ENCODE measurements at places on chromosomes 6 and 20.
A peak's percentile ranks its signal among the peaks of the same experiment; 100 is the strongest.

GRCh38 chr6:30942338-30943060 is 1.7 kb downstream of the MUCL3 start:
- DNase-seq = no peak

GRCh38 chr20:62666736-62667529 is 24.6 kb downstream of the SLCO4A1 start:
- DNase-seq = peak; percentile 3

DNA sequence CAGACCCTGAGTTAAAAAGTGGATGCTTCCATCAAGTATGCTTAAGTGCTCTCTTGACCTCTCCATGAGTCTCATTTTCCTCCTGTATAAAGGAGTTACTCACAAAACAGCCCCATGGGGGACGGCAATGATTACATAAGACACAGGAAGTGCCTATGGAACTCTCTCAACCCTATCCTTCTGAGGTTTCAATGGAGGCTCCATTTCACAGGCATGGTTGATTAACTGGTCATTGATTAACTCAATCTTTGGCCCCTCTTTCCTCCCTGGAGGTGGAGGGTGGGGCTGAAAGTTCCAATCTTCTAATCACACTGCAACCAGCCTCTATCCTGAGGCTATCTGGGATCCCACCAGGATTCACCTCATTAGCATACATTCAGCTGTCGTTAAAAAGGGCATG is 29.3 kb downstream of the CST8 start:
- no peak for DNase-seq

DNA sequence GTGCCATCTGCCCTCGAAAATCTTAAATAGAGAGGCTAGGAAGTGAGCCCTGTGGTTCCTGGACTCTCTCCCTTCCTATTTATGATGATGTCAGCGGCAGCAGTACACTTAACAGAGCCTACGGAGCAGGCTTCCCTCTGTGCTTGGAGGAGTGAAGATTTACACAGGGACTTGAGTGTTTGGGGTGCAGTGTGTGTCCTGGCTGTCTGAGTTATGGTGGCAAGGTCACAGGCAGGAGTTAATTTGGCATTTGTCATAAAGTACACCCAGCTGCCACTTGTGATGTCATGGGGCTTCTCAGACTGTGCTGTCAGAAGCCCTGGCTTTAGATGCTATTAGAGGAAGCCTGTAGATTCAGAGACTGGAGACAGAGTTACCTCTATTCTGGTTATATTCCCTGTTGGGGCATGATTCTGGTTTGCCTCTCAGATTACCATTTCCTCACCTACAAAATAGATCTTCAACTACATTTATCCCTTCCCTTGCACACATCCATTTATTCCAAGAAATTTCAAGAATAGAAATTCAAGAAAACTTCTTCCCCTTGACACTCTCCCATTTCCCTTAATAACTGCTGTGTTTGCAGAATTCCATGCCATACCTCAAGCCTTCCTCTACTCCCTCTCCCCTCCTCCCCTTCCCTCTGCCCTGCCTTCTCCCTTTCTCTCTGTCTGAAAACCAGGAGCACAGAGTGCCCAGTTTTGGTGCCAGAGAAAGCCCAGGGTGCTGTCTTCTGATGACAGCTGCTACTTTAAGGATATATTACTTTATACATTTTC is 72.1 kb downstream of the SLC24A3 start:
- no peak for DNase-seq

DNA sequence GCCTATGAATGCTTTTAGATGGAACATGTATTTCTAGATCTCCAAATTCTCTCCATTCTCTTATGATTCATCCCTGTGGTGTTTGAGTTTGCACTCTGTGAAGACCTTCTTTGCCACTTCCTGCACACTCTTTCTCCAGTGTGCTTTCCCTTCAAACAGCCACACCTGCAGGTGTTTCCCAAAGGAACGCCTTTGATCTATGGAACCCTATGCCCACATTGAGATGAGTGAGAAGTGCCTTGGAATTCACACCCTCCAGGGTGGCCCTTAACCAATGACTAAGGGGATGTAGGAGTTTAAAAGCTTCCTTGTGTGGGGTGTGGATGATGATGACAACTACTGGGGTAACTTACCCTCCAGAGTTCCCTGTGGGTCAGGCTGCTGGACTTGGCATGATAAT is 570.1 kb downstream of the DHX35 start:
- DNase-seq = no peak

GRCh38 chr20:15699431-15700146 is 873.7 kb downstream of the KIF16B start:
- no peak for DNase-seq

GRCh38 chr6:75758061-75758460 is 9.0 kb downstream of the MYO6 start:
- no peak for DNase-seq

- no peak for DNase-seq
Observed at GRCh38 chr6:130466052-130466747, 100.4 kb downstream of the TMEM200A start.

DNA sequence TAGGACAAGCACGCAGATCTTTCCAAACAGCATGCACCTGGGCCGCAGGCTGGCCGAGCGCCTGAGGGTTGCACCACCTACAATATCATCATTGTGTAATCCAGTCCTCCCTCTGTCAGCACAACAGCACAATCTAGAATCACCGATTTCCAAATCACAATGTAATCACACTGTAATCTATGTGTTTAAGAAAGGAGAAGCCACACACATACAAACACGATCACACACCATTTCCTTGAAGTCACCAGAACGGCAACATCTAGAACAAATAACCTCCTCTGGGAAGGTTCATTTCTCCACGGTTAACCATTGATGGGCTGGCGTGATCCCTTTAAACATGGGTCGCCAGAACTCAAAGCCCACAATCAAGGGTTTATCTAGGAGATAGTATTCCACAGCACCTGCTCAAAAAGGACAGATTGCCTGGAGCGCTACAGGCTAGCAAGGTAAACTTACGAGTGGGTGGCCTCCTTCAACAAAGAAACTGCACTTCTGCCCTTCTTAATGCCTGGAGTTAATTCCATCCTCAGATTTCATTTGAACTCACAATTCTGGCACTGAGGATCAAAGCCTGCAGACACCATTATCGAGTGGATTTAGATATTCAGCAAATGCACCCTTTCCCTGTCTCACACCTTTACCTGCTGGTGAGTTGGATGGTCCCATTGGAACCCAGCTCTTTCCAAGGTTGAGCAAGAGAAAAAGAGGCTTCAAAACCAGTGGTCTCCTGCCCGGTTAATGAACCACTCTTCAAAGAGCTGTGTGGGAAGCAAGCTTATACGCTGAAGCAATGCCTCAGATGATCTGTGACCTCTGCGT is 83.8 kb upstream of the FOXQ1 start:
- DNase-seq = no peak

DNA sequence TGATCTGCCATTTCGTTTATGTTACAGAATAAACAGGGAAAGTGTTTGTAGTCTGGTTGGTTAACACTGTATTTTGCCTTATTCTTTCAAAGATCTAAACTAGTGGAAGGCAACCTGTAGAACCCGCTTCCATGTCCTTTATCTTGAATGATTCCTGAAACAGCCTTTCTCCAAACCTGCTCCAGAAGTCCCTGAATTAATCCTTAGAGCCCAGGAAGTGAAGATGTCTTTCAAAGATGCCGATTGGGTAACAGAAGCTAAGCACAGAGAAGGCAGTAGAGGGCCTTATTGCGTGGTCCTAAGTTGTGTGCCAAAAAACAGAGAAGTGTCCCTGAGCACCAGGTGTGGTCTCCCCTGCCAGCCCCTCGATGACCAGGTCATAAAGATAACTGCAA is 19.2 kb upstream of the ZSCAN16 start:
- DNase-seq = no peak

- no peak for DNase-seq
Observed at GRCh38 chr6:114194362-114195026, 148.3 kb downstream of the HS3ST5 start.

DNA sequence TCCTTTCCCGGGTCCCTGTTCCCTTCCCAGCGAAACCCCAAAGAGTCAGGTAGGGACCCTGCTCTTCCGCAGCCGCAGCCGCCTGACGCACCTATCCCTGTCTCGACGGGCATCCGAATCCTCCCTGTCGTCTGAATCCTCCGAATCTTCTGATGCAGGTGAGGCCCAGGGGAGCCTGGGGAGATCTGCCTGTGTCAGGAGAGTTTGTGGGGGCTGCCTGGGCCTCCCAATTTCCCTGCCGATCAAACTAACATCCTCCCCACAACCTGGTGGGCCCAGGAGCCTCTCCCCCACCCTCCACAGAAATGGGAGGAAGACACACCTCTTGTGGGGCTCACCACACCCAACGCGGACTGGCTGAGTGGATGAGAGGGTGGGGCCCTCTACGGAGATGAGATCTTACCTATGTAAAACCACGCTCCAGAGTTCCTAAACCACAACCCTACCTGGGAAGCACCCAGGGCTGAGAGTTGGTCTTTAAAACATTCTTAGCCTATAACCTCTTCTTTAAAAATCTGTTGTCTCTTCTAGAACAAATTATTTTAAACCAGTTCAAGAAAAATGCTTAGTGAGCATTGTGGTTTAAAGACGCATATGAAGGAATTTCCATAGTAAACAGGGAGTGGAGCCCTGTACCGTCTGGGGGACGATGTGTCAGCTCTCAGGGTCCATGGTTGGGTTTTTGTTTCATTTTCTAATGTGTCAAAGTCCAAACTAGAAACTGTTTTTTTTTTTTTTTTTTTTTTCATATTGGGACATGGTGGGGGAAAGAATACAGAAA is 1.7 kb downstream of the CDC25B start:
- DNase-seq = peak; percentile 11

DNA sequence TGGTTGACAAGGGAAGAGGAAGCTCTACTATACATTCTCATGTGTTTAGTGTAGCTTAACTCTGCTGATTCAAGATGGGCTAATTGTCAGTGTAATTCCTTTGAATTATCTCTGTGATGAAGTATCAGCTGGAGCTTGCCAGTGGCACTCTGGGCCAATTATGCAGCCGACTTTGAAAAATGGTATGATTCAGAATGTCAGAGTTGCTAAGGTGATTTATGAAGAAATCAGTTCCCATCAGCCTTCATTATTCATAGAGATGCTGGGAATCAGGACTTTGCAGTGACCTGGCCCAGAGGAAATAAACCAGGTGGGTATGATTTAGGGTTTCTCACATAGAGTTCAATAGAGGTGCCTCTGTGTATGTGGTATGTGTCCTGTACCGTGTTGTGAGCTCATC is 33.4 kb downstream of the KCNS1 start:
- no peak for DNase-seq

DNA sequence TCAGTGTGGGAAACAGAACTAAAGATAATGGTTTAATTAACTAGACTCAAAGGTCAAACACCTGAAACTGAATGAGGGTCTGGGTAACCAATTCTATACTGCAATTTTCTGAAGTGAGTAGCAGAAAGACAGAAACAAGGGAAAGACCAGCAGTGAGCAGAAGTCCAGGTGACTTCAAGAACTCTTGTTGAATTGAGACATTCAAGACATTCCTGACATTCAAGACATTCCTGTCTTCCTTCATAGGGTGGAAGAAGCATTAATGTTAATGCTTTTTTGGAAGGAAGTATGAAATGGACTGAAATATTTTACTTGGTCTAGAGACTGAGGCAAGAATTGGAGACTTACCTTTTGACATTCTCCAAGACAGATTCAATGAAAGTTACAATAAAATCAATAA is 529.9 kb upstream of the MMS22L start:
- no peak for DNase-seq

DNA sequence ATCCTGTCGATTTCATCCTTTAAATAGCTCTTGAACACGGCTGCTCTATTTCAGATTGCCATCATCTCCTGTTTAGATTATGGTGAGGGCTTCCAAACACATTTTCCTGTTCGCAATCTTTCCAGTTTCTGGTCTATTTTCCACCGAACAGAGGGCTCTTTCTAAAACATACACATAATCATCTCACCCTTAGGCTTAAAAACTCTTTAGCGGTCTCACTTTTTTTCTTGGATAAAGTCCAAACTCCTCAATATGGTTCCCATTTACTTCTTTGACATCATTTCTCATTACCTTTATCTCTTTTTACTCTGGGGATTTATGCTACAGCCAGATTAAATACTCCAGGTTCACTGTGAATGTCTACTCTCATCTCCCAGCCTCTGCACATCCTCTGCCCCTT is 103.4 kb upstream of the STMND1 start:
- DNase-seq = no peak

- DNase-seq = peak; percentile 58
Observed at GRCh38 chr6:85449818-85450759, at the start of gene NT5E. Gene NT5E (plus strand): TSS chr6:85450083. CDS start chr6:85450140, 57 bp downstream.

DNA sequence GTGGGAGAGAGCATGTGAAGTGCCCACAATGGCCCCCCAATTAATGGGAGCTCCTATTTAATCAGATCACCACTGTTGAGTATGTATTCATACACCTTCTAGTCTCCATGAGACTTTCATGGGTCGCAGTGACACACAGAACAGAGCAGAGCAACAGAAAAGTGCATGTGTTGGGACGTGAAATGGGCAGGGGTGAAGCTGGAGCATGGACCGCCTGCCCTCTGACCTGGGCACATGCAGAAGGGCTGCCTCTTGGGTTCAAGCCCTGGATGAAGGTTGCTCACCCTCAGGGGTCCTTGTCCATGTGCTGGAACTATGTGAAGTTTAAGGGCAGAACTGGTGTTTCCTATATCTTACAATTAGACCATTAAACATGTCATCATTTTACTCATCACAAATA is 106.0 kb upstream of the PHACTR3 start:
- DNase-seq = no peak

- peak; percentile 71 for DNase-seq
Observed at GRCh38 chr6:105817370-105817769, 268.8 kb upstream of the PRDM1 start.

DNA sequence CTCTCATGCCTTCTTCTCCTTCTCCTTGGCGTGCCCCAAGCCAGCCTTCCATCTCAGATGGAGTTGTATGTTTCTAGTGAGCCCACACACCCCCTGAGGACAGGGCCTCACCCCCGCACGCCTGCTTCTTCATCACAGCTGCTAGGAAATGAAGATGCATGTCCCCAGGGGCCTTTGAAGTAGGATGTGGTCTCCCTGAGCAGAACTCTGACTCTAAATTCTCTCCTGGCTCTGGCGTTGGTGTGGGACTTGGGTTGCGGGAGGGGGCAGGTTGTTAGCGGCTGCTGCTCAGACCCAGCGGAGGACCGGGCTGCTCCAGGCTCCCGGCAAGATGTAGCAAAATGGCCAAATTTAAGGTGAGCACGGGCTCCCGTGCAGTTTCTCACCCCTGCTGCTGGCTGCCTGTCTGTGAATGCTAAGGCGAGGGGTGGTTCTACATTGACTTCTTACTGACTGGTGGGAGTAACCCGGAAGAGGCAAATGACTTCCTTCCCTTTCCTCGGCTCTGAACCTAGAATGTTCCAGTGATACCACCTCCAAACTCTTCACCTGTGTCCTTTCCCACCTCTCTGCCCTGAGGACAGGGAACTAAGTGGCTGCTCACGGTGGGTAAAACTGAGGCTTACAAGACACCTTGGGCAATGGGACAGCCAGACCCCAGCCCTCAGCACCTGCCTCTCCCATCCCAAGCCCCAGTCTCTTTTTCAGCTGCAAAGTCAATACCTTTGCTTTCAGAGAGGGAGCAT is 8.8 kb downstream of the SYNJ2 start:
- no peak for DNase-seq

GRCh38 chr20:61356196-61356595 is 104.1 kb downstream of the CDH4 start:
- no peak for DNase-seq

All from NCI-H1105 (cell line).